ENCODE measurements at places on chromosomes 11 and 22.

- peaks cover 40% of the 10 kb centered on the region for H3K4me1 ChIP-seq
- H3K27ac ChIP-seq = peak overlapping the region; percentile 62
- no peaks in the 10 kb centered on the region for H3K27me3 ChIP-seq
- peaks cover 6% of the 10 kb centered on the region for H3K36me3 ChIP-seq
- DNase-seq = no peak
Measured at GRCh38 chr22:40533712-40534378, 102.7 kb downstream of the MRTFA start.

- DNase-seq = no peak
- H3K4me1 ChIP-seq = no peaks in the 10 kb centered on the region
- H3K27me3 ChIP-seq = no peaks in the 10 kb centered on the region
- H3K27ac ChIP-seq = no peak overlapping the region
- no peak overlapping the region for H3K4me3 ChIP-seq
Measured at GRCh38 chr11:6547177-6547576, 50.1 kb downstream of the DNHD1 start.

DNA sequence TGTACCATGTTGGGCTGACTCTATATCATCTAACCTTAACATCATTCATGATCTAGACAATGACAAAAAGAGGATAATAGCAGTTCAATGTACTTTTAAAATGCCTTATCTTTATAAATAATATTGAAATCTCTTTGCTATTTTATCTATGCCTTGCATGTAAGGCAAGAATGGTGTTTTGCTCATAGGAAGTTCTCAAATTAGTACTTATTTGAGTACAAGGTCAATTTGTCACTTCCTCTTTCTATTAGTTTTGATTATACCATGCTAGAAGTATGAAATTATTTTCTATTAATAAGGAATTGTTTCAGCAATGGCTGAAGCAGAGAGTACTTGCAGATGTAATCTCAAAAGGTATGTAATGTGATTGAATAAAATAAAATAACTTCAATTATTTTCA, 1285.4 kb upstream of the TENM4 start:
- no peaks in the 10 kb centered on the region for H3K36me3 ChIP-seq
- DNase-seq = no peak
- H3K4me3 ChIP-seq = no peak overlapping the region
- H3K27me3 ChIP-seq = no peaks in the 10 kb centered on the region
- H3K4me1 ChIP-seq = peaks cover 23% of the 10 kb centered on the region
- no peak overlapping the region for H3K27ac ChIP-seq

- DNase-seq = no peak
- no peaks in the 10 kb centered on the region for H3K36me3 ChIP-seq
- peaks cover 18% of the 10 kb centered on the region for H3K27me3 ChIP-seq
- no peaks in the 10 kb centered on the region for H3K4me1 ChIP-seq
- H3K27ac ChIP-seq = no peak overlapping the region
Measured at GRCh38 chr11:114925591-114925990, 247.3 kb downstream of the NXPE2 start.

DNA sequence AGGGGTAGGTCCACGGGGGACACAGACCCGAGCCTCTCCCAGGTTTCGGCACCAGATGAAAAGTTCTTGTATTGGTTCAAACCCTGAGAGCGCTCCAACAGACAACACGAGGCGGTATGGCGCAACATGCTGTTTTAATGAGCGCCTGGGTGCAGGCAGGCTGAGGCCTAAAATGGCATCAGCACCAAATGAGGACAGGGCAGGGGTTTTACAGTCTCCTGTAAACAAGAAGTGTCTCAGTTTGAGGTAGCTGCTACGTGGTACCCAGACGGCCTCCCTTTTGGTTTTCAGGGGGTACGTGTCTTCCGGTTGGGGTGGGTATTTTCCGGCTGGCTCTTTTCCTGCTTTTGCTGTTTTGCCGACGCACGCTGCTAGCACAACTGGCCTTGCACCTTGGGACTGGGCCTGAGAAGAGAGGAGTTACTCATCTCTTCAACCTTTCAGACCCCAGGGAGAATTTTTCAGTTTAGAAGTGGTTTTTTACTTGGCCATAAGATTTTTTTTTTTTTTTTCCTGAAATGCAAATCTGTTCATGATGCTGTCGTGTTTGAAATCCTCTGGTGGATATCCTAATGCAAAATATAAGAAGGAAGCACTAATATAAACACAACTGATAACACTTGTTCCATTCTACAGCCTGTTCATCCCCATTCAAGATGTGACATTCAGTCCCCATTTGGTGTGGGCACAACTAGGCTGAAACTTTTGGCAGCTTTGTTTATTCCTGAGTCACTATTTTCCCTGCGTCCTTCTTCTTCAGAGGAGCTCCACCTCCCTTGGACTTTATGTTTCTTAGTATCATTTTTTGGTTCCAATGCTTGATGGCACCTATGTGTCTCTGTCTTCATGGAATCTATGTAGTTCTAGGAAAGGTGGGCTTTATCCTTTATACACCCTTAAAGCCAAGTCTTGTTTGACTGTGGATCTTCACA, 6.5 kb downstream of the PPFIBP2 start:
- H3K4me1 ChIP-seq = peaks cover 18% of the 10 kb centered on the region
- H3K36me3 ChIP-seq = peaks cover 10% of the 10 kb centered on the region
- DNase-seq = no peak
- no peak overlapping the region for H3K4me3 ChIP-seq
- peaks cover 5% of the 10 kb centered on the region for H3K27me3 ChIP-seq

GRCh38 chr22:39139933-39140332, 12.5 kb downstream of the CBX7 start:
- H3K4me1 ChIP-seq = peaks cover 5% of the 10 kb centered on the region
- no peak for DNase-seq
- H3K4me3 ChIP-seq = no peak overlapping the region
- no peak overlapping the region for H3K27ac ChIP-seq

GRCh38 chr22:24969560-24970301, 17.2 kb downstream of the KIAA1671 start:
- no peaks in the 10 kb centered on the region for H3K36me3 ChIP-seq
- H3K27me3 ChIP-seq = no peaks in the 10 kb centered on the region
- DNase-seq = no peak
- H3K27ac ChIP-seq = no peak overlapping the region
- H3K4me3 ChIP-seq = no peak overlapping the region
